Ascending aorta (tissue), 2 donors: ENCODE measurements at places on chromosomes 6 and 20.

DNA sequence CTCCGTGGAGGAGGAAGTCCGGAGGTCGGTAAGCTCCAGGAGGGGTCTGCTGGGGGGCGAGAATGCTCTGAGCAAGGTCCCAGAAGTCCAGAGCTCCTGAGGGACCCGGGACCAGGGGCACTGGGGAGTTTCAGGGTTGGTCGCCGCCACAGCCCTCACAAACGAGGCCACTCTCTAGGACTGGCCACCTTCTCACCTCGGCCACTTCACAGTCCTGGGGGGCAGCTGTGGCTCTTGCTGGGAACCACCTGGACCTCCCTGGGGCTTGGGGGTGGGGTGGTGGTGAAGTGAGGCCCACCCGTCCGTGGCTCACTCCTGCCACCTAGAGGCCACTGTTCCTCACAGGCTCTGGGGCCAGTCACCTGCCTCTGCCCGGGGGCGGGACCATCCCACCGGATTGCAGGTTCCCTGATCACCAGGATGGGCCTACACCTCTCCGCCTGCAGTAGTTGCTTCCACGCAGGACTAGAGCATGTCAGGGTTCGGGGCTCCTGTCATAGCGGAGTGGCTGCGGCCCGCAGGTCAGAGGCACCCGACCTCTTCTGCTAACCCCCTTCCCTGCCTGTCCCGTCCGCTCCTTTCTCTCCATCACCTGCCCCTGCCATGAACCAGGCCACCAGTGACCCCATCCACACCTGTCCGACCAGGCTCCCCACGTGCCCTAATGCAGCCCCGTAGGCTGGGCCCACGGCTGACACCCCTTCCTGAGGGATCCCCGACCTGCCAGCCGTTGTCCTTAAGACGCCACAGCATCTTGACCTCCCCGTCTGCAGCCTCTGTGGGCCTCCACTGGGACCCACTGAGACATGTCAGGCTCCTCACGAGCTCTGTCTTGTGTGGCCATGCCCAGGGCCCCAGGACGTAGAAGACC is 5.1 kb upstream of the TCEA2 start:
- DNase-seq: no peak

GRCh38 chr6:18423426-18423825 is 36.3 kb downstream of the RNF144B start:
- no peak for DNase-seq

DNA sequence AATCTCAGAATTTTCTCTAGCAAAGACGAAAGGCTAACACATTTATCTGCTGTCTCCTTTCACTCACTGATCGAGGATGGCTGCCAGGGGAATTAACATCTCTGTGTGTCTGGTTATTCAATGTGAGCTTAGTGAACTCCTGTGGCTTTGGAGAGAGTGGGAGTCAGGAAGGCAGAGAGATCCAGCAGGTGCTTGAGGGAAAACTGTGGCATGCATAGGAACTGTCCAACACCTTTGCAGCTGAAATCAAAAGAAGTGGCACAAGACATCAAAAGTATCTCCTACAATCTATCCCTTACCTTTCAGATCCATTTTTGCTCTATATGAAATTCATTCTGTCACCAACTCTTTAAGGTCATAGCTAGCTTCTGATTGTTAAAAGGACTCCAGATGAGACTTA is 11.8 kb upstream of the FAM184A start:
- DNase-seq: no peak

DNA sequence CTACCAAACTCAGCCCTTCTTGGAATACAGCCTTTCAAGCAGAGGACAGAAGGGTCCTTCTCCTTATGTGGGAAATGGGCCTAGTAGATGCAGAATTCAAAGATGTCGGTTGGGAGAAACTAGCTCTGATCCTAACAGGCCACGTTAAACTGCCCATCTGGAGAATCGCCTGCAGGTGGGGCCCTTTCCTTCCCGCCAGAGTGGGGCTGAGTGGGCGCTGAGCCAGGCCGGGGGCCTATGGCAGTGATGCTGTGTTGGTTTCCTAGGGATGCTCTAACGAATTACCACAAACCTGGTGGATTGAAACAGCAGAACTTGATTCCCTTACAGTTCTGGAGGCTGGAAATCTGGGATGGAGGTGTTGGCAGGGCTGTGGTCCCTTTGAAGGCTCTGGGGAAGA is 9.1 kb downstream of the MAPK13 start:
- no peak for DNase-seq

GRCh38 chr6:105259913-105260889 is 80.4 kb upstream of the POPDC3 start:
- no peak for DNase-seq

GRCh38 chr6:3410385-3411360 is 46.2 kb downstream of the SLC22A23 start:
- DNase-seq: no peak

DNA sequence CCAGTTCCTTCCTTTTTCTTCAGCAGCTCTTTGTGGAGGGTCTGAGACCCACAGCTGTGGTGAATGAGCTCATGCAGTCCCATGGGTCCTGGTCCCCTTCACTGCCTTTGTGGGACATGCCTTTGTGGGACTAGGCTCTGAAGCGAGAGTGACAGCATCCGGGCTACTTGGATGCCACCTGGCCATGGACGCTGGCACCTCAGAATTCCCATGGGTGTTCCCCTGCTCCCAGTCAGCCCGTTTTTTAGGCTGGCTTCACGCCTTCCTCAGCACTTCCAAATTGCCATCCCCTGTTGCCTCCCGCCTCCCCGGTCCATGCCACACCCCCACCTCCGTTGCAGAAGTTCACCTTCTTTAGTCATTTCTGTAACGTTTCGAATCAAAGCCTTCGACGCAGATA is 45.1 kb downstream of the RAMACL start:
- DNase-seq: no peak

DNA sequence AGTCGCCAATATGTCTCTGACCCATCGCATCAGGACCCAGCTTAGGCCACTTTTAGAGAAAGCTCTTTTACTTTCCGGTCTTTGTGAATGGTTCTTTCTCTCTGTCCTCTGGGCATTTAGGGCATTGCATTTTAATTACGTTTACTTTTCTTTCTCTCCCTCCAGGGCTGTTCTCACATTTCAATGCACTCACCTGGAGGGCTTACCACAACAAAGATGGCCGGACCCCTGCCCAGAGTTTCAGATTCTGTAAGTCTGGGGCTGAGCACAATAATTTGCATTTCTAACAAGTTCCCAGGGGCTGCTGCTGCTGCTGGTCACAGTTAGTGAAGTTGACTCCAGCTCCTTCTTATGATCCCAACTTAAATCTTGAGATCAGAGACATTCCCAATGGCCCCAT is 3.0 kb downstream of the ANKRD66 start:
- DNase-seq: no peak

DNA sequence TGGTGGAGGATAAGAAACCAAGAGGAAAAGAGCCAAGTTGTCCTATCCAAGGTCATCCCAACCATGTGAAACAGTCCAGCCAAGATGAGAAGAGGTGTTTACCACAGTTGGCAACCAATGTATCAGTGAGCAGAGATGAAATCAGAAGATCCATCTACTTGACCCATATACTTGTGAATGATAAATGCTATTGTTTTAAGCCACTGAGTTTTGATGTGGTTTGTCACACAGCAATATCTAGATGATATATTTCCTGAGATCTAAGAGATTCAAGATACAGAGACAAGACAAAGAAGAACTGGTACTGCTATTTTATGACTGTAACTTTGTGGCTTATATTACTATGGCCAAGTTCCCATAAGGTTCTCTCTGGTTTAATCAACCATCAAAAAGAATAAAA is 721.2 kb downstream of the MAFB start:
- DNase-seq: no peak

DNA sequence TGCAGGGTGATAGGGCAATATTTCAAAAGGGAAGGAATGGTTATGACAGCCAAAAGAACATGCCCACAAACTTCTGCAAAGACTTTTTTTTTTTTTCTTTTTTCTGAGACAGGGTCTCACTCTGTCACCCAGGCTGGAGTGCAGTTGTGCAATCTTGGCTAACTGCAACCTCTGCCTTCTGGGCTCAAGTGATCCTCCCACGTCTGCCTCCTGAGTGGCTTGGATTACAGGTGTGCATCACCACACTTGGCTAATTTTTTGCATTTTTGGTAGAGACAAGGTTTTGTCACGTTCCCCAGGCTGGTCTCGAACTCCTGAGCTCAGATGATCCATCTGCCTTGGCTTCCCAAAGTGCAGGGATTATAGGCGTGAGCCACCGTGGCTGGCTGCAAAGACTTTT is 117.6 kb upstream of the ADGRF1 start:
- DNase-seq: no peak

DNA sequence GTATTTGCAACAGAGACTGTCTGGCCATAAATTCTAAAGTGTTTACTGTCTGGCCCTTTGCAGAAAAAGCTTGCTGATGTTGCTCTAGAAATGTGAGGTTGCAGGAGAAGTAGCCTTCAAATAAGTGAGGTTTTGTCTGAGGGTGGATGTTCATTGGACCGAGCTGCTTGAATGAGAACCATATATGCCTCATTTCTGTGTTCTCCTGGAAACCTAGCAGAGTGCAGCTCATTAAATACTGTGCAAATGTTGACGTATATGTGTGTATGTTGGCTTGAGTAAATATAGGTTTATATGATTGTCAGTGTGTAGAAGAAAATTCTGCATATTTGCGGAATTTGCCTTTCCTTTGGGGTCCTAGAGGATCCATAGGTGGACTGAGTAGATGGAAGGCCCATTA is 39.0 kb downstream of the CHMP4B start:
- DNase-seq: no peak

GRCh38 chr20:32909896-32910571 is 51.3 kb downstream of the EFCAB8 start:
- DNase-seq: no peak
